Stimulated activated CD8-positive, alpha-beta memory T cell treated with anti-CD3 and anti-CD28 coated beads, Interleukin-15, amount 100 ng/mL, for 4 hours (primary cell): ENCODE measurements at places on chromosomes 11 and 22.

GRCh38 chr22:28413612-28414399 lies 265.8 kb downstream of the TTC28 start:
- DNase-seq: no peak

DNA sequence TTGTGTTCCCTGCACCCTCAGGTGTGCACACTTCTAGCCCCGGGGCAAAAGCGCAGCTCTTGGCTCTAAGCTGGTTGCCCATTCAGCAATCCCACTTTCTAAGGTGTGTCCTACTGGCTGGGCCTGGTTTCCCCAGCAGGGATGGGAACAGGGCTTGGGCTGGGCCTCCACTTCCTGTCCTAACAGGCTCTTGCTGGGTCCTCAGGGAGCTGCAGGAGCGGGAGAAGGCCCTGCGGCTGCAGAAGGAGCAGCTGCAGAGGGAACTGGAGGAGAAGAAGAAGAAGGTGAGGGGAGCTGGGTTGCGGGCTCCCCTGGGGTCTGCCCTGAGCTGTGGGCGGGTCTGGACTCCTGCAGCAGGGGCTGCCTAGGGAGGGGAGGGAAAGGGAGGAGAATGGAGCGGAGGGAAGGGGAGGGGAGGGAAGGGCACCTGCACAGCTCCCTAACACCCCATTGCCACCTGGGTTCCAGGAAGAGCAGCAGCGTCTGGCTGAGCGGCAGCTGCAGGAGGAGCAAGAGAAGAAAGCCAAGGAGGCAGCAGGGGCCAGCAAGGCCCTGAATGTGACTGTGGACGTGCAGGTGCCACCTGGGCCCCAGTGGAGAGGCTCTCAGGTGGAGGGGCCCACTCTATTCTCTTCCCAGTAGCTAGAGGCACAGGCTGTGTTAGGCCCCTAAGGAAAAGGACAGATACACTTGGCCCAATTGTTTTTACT lies 24.6 kb downstream of the INCENP start:
- no peak for DNase-seq

- DNase-seq: no peak
Measured at GRCh38 chr11:79090191-79090705, 350.6 kb downstream of the TENM4 start.

DNA sequence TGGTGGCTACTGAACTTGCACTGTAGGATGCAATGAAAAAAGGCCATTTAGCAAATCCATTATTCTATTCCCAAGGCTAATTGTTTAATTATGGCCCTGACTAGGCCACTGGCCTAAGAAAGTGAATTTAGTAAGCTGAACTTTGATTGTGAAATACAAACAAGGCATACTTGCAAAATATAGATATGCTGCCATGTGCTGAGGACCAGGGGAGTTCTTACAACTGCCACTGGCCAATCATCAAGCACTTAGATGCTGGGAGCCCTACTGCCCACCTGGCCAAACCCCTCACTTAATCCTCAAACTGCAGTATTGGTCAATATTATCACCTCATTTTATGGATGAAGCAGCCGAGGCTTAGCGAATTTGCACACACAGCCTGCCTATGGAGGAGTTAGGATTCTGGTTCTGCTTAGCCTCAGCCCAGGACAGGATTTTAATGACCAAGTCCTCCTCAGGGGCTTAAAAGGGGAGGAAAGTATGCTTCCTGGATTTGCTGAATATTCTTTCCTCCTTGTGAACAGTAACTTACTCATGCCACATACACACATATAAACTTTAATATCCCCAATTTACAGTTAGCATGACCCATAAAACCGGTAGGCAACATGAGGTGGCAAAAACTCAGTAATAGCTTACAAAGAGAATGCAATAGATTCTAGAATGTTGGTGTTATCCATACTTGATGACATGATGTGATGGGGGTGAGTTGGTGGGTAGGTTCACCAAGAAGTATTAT lies 39.3 kb downstream of the CD44 start:
- no peak for DNase-seq

DNA sequence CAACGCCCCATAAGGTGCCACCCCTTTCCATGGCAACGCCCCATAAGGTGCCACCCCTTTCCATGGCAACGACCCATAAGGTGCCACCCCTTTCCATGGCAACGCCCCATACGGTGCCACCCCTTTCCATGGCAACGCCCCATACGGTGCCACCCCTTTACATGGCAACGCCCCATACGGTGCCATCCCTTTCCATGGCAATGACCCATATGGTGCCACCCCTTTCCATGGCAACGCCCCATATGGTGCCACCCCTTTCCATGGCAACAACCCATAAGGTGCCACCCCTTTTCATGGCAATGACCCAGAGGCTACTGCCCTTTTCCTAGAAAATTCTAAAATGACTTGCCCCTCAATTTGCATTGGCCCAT lies 72.1 kb downstream of the BRD1 start:
- no peak for DNase-seq

GRCh38 chr11:2824851-2825250 lies 60.7 kb downstream of the CDKN1C start:
- DNase-seq: no peak

DNA sequence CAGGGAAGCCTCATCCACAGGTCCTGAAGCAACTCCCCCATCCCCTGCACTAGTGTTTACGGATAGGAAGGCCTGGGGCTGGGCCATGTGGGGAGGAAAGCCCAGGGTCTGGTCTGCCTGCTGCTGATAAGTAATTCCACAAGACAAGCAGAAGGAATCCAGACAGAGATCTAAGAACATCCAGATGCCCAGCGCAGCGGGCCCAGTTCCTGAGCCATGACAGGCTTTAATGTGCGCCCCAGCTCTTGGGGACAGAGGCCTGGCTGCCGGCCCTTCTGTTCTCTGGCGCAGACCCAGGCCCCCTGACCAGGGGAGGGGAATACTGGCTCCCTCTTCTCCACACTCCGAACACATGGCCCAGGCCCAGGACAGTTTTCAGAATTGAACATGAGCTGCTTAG lies 28.8 kb upstream of the ETS1 start:
- DNase-seq: no peak

DNA sequence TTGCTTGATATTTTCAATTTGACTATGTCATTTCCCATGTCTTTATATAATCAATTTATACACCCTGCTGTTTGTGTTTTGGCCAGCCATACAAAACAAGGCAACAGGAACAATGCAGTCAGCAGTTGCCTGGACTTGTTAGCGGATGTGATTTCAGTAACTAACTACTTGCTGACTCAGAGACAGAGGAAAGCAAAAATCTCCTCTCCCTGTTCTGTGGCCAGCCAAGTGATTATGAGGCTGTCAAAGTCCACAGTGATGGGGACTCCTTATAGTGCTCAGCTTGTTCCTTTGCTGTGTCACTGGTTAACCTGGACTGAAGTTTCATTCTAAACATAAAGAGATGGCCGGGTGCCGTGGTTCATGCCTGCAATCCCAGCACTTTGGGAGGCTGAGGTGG lies 32.6 kb upstream of the APLP2 start:
- DNase-seq: no peak

- no peak for DNase-seq
Measured at GRCh38 chr22:44445307-44445680, 52.7 kb downstream of the RTL6 start.

GRCh38 chr11:32172848-32173834 lies 82.3 kb downstream of the RCN1 start:
- DNase-seq: no peak

DNA sequence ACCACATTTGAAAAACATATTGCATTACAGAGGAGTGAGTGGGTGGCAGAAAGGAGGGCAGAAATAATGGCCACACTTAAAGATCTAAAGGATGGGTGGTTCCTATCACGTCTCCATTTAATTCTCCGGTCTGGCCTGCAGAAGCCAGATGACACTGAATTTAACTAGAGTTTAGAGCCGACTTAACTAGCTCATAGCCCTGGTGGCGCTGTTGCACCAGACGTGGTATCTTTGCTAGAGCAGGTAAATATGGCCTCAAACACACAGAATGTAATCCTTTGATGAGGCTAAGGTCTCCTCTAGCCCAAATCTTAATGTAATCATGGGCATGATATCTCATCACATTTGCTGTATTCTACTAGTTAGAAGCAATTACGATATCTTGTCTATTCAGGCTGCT lies 51.5 kb upstream of the GAL start:
- no peak for DNase-seq

GRCh38 chr11:37110385-37110784 lies 512.3 kb upstream of the RAG2 start:
- no peak for DNase-seq

- DNase-seq: no peak
Measured at GRCh38 chr11:104823657-104824056, 74.6 kb downstream of the CASP12 start.

DNA sequence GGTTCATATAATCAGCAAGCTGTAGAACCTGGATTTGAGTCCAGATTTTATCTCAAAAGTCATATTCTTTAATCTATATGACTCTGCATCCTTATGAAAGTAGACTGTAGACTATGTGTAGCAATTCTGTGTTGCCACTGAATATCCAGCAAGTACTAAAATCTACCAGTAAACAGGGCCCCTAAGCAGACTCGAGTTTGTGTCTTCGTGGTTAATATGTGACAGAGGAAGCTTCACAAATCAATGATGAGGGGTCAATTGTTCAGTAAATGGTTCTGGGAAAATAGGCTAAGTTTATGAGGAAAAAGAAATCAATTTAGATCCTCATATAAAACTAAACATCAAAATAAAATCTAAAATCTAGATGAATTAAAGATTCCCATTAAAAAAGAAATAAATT lies 648.5 kb upstream of the KIRREL3 start:
- DNase-seq: no peak

DNA sequence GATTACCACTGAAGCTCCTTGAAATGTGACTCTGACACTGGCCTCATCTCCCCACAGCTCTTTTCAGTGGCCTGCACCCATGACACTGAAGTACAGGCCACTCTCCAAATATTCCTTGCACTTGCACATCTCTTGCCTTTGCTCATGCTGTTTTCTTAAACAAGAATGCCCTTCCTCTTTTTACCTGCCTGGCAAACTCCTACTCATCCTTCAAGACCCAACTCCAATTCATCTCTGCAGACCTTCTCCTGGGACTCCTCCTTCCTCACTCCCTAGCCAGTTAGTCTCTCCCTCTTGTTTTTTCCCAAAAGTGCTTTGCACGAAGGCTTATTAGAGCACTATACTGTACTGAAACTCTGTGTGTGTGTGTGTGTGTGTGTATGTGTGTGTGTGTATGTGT lies 2.6 kb downstream of the KCNE3 start:
- no peak for DNase-seq

DNA sequence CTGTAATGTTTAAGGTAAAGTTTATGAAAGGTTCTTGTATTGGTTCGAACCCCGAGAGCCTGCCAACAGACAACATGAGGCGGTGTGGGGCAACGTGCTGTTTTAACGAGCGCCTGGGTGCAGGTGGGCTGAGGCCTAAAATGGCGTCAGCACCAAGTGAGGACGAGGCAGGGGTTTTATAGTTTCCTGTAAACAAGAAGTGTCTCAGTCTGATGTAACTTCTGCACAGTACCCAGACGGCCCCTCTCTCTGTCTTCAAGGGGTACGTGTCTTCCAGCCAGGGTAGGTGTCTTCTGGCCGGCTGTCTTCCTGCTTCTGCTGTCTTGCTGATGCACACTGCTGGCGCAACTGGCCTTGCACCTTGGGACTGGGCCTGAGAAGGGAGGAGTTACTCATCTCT lies 2.7 kb downstream of the PPFIBP2 start:
- DNase-seq: no peak

DNA sequence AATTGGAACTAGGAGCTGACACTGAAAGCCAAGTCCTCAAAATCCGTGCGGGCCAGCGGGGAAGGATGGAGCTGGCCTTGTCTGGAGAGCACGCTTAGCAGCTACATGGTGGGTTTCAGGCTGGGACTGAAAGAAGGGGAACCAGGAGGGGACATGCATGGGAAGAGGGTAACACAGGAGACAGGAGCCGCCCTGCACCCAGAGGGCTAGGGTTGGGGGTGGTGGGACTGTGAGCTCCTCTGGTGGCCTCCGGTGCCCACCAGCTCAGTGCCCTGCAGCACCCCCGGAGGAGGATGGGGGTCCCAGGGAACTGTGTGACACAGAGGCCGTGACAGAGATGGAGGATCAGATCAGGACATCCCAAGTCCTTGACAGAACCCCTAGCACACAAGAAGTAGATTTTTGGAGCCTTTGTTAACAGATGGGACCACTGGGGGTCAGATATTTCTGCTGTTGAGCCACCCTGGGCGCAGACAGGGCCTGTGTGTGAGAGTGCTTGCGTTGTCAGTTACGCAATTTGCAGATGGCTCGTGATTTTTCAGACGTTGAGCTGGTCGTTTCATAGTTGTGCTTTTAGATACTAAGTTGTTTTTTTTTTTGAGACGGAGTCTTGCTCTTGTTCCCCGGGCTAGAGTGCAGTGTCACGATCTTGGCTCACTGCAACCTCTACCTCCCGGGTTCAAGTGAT lies 21.3 kb upstream of the GRAMD4 start:
- no peak for DNase-seq

DNA sequence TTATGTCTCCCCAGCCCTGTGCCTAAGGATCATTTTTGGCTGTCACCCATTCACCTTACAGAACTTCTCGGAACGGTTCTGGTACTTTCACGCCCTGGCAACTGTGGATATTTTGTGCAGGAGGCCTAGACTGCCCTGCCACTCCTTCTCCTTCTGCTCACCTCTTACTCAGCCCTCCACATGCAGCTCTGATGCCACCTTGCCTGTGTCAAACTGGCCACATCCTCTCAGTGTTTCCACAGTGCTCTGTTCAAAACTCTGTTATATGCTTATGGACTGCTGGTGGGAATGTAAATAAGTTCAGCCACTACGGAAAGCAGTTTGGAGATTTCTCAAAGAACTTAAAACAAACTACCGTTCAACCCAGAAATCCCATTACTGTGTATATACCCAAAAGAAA lies 100.8 kb upstream of the MTMR2 start:
- no peak for DNase-seq

GRCh38 chr11:126543691-126544090 lies 188.2 kb downstream of the ST3GAL4 start:
- DNase-seq: no peak

DNA sequence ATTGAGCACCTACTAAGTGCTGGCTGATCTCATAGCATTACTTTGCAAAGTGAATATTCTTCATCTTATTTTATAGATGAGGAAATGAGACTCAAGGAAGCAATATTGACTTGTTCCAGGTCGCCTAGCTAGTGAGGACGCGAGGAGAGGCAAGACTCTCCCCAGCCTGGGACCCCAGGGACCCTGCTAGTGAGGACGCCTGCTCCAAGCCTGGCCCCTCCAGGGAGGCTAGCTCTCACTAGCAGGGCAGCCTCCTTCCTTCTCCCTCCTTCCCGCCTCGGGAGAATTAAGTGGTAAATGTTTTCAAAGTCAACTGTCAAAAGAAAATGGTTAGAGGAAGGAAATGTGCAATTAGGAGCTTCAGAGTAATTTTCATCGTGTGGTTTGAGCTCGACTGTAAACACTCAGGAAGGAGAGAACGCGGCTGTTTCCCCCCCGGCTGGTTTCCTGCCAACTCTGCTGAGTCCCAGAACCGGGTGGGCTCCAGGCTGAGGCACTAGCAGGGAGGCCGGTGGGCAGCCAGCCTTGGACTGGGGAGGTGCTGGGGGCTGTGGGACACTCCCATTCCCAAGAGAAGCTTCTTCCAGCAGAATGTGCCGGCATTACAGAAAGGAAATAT lies 17.9 kb downstream of the MYEOV start:
- DNase-seq: no peak

- DNase-seq: no peak
Measured at GRCh38 chr22:20128902-20129746, 2.5 kb upstream of the ZDHHC8 start.

GRCh38 chr11:35587972-35588371 lies 30.3 kb upstream of the FJX1 start:
- DNase-seq: no peak
